MM.1S (cell line): ENCODE measurements at places on chromosomes 7 and 10.
A peak's percentile ranks its signal among the peaks of the same experiment; 100 is the strongest.

GRCh38 chr10:92691591-92692079 is 1.9 kb downstream of the HHEX start:
- no peak overlapping the region for H3K4me3 ChIP-seq
- H3K4me1 ChIP-seq = no peaks in the 10 kb centered on the region
- H3K27ac ChIP-seq = no peak overlapping the region
- DNase-seq = no peak
- no peaks in the 10 kb centered on the region for H3K36me3 ChIP-seq

GRCh38 chr10:97328646-97329453 is 5.7 kb downstream of the FRAT2 start:
- DNase-seq = no peak
- H3K27ac ChIP-seq = no peak overlapping the region
- H3K36me3 ChIP-seq = no peaks in the 10 kb centered on the region
- H3K4me1 ChIP-seq = peaks cover 16% of the 10 kb centered on the region; the same call in 1 of the 2 replicates
- no peak overlapping the region for H3K4me3 ChIP-seq

DNA sequence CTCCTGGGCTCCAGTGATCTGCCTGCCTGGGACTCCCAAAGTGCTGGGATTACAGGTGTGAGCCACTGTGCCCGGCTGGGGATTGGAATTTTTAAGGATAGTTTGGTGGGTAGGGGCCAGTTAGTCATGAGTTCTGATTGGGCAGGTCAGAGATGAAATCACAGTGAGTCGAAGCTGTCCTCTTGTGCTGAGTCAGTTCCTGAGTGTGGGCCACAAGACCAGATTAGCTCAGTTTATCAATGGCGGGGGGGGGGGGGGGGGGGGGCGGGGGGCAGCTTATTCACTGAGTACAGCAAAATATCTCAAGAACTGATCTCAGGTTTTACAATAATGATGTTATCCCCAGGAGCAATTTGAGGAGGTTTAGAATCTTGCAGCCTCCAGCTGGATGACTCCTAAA is 11.6 kb upstream of the ERCC6 start:
- H3K4me3 ChIP-seq = no peak overlapping the region
- H3K36me3 ChIP-seq = no peaks in the 10 kb centered on the region
- H3K27ac ChIP-seq = no peak overlapping the region
- 0 out of 2 replicates have a peak, but pooled peaks cover 4% of the 10 kb centered on the region for H3K4me1 ChIP-seq
- H3K27me3 ChIP-seq = no peaks in the 10 kb centered on the region

DNA sequence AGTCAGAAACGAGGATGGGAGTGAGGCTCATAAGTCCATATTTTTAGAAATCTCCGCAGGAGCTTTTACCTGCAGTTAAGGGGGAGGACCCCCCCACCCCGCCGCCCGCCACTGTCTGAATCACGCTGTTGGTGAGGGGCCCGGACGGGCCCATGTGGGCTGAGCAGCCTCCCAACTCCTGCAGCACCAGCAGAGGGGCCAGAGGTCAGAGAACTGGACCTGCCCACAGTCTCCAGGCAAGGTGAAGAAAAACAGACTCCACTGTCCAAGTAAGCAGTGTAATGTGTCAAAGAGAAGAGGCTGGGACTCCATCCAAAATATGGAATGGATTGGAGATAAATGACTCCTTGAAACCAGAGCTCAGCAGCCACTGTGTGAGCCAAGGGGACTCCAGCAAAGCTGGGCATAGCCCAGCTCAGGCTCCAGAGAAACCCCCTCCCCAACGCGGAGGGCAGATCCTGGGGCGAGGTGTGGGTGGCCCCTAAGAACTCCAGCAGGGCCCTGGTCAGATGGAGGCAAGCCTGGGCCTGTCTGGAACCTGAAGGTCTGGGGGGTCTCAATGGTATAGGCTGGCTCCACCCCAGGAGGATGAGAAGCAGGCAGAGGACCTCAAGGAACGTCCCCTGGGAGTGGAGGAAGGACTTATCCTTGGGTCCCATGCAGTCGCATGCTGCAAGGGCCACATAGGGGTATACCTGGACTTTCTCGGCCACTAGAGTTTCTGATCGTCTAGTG is 128.5 kb upstream of the TNS3 start:
- no peak for DNase-seq
- H3K27me3 ChIP-seq = no peaks in the 10 kb centered on the region
- no peak overlapping the region for H3K27ac ChIP-seq
- H3K36me3 ChIP-seq = no peaks in the 10 kb centered on the region

GRCh38 chr10:32111585-32111984 is 55.4 kb upstream of the KIF5B start:
- no peak for DNase-seq
- no peak overlapping the region for H3K27ac ChIP-seq
- no peaks in the 10 kb centered on the region for H3K4me1 ChIP-seq
- no peaks in the 10 kb centered on the region for H3K36me3 ChIP-seq
- H3K27me3 ChIP-seq = no peaks in the 10 kb centered on the region

DNA sequence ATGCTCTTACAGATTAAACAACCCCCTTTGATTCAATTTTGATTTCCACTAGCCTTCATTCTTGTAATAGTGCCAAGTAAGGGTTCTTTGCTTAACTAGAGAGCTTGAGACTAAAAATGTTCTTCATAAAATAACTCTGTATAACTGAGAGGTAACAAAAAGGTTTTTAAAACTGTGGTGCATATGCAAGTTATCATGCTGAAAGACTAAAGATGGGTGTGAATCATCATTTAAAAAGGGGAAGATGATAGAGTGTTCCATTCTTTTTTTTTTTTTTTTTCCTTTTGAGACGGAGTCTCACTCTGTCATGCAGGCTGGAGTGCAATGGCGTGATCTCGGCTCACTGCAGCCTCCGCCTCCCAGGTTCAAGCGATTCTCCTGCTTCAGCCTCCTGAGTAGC is 11.1 kb downstream of the MDFIC start:
- peak overlapping the region; percentile 95; the same call in 1 of the 2 replicates for H3K27ac ChIP-seq
- peaks cover 59% of the 10 kb centered on the region for H3K4me1 ChIP-seq
- H3K4me3 ChIP-seq = peak overlapping the region; percentile 43; the same call in 1 of the 2 replicates
- DNase-seq = no peak
- H3K36me3 ChIP-seq = no peaks in the 10 kb centered on the region
